ENCODE measurements at places on chromosomes 5 and 9. TPM values are rescaled to one million over a fixed set of nuclear protein-coding genes. Genes with fewer than 3 reads are reported as not detected.

Gene GRAMD2B
- total RNA-seq: 26.6 TPM

Gene PCDHB5
- total RNA-seq: 0.63 TPM

Gene GPX3
- total RNA-seq: 10.9 TPM

Gene SLC46A2
- total RNA-seq: not detected

Gene LAMC3
- total RNA-seq: 0.29 TPM

Gene ADRB2
- 2.6 TPM for total RNA-seq

Gene FOXD4L6
- total RNA-seq: not detected

Gene PHF24
- total RNA-seq: 0.12 TPM

Gene CACFD1
- total RNA-seq: 4.3 TPM

Gene C5
- total RNA-seq: 0.65 TPM

Gene SPATA31A3
- not detected for total RNA-seq

Gene CSF2
- 13.2 TPM for total RNA-seq

Gene HMMR
- 19.5 TPM for total RNA-seq

Gene FAT2
- total RNA-seq: under 0.01 TPM

Gene TLR4
- 1.7 TPM for total RNA-seq
